ENCODE measurements at places on chromosomes 7 and 10.

DNA sequence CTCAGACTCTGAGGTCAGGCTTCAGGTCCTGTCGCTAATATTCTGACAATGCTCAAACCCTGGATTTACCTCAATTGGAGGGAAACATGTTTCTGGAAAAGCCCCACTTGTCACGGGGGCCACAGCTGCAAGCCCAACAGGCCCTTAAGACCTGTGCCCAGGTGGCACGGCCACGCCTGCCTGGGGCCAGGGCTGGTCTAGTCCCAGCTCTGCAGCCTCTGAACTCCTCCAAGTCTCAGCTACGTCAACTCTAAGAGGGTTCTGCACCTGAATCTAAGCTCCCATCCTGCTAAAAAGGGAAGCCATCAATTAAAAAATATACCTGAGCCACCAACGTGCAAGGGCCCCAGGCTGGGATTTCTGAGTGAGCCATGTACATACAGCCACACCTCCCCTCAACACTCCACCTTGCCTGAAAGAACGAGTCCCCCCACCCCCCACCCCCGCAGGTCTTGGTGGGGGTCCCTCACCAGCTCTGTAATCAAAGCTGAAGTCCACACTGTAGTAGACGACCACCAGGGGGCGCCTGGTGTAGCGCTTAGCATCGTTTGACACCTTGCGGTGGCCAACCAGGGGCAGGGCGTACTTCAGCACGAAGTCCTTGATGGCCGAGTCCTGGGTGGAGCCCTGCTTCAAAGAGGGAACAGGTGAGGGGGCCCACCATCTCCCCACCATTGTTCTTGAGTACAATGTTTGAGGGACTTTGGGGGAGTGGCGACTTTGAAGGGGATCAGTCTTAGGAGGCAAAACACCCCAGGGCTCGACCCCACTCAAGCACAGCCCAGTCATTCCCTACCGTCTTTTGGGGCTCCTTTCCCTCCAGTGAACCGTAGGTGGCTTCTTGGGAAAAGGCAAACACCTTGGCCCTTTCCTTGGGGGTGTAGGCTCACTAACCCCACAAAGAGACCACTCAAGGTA, 22.6 kb downstream of the PDIA4 start:
- DNase-seq: peak; percentile 84

DNA sequence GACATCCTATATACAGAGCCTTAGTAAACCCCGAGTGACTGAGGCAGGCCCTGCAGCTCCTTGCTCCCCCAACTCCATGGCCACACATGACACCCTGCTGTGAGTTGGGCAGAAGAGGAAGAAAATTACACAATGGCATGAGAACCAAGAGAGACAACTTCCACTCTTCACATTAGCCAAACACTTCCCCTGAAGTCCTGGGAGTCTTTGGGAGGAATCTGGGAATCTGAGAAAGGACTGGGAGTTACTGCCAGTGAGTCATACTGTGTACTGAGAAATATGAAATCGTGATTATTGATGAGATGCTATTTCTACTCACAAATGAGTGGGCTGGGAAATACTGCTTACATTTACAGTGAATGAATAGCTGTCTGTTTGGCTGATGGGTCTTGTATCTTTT, 116.6 kb downstream of the SPAG6 start:
- DNase-seq: no peak

DNA sequence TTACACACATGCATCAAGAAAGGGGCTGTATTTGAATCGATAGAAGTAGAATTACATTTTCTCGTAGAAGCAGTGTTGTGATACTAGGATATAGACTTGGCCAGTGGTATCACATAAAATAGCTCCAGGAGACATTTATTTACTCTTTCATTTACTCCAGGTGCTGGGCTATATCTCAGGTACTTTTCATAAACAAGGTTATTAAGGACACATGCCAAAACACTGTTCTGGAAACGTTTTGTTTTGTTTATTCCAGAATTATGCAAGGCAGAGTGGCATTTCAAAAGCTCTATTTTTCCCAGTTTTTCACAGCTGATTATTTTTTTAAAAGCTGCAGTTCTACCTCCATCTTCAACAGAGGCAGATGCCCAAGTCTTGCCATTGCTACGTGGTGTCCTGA, 37.8 kb upstream of the SEC61G start:
- no peak for DNase-seq

DNA sequence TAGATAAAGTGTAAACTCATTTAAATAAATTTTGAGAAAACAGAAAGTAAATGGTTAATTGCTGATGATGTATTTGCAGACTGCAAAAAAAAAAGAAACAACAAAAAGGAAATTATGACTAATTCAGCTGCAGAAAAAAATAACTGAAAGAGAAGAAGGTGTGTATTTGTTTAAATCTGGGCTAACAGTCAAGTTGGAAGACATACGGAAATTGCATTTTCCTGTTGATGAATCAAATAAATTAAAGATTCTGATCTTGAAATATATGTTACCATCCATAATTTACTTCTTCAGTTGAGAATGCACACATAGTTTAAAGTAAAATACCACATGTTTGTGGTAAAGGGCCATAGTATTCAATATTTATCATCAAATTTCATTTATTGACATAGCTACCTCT, 19.3 kb upstream of the ING3 start:
- DNase-seq: no peak

DNA sequence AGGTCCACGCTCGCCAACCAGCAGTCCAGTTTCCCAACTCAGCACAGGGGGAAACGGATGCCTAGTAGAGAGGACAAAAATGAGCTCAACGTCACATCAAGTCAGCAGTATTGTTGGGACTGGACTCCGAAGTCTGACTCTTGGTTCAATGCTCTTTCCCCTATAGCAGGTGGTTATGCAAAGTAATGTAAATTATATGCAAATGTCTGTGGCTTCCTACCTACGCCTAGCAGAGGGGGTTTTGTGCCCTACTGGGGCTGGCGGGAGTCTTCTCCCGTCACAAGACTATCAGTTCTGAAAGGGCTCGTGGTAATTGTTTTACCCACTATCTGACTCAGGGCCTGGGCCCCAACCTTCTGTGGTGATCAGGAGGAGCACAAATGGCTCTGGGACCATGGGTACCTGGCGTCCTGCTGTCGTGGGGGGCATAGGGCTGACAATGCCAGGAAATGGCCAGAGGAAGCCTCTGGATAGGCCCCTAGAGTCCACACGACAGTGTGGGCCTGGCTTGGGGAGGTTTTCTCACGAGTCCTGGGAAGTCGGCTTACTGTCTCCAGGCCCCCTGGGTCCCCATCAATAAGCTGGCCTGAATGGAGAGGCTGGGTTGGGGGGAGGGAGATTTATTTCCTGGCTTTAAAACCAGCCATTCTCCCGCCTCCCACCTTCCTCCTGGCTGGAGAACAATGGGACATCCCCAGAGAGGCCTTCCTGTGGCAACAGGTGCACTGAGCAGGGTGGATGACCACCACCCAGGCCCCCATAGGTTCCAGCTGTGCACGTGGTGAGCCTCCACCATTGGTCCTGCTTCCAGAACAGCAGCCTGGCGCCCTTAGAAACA, 41.8 kb downstream of the UNC5B start:
- no peak for DNase-seq

DNA sequence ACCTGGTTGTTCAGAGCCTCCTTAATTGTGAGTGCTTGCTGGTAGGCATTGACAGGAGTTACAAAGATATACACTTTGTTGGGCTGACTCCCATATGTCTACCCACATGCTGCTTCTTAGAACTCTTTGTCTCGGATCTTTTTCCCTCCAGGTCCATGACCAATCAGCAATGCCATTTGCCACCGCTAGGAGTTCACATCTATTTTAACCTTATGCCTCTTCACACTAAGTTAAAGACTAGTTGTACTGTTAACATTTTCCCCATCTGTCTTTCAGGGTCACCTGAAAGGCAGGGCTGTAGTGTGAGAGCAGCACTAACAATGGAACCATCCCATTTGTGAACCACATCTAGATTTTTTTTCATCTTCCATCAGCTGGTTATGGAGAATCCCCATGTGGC, 226.7 kb upstream of the NPY start:
- DNase-seq: no peak

GRCh38 chr7:6020371-6021286, 10.5 kb upstream of the ANKRD61 start:
- DNase-seq: peak; percentile 56

DNA sequence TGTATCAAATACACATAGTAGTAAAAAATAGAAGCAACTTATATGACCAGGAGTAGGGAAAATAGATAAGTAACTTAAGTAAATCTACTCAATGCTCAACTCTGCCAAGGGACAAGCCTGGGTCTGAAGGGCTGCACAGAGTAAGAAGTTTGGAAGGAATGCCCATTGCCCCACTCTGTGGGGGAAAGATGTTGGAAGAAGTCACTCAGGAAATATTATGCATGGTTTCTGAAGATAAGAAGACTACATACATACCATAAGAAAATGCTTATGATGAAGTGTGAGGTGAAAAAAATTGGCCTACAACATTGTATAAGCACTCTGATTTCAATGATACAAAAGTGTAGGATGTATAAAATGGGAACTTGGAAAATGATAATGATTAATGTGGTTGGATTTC, 54.0 kb downstream of the LAMB4 start:
- no peak for DNase-seq

DNA sequence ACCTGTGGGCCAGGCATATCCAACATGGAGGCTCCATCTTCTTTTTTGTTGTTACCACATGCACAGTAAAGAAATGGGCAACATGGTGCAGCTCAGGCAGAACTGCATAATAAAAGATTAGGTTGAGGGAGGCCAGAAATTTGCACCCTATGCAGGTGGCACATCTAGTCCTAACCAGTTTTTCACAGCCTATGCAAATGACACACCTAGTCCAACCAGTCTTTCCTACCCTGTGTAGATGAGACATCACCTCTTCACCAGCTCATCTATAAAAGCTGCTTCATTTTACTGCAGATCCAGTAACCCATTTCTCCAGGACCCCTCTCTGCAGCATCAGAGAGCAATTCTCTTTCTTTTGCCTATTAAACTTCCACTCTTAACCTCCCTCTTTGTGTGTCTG, 411.0 kb upstream of the PCDH15 start:
- DNase-seq: no peak

DNA sequence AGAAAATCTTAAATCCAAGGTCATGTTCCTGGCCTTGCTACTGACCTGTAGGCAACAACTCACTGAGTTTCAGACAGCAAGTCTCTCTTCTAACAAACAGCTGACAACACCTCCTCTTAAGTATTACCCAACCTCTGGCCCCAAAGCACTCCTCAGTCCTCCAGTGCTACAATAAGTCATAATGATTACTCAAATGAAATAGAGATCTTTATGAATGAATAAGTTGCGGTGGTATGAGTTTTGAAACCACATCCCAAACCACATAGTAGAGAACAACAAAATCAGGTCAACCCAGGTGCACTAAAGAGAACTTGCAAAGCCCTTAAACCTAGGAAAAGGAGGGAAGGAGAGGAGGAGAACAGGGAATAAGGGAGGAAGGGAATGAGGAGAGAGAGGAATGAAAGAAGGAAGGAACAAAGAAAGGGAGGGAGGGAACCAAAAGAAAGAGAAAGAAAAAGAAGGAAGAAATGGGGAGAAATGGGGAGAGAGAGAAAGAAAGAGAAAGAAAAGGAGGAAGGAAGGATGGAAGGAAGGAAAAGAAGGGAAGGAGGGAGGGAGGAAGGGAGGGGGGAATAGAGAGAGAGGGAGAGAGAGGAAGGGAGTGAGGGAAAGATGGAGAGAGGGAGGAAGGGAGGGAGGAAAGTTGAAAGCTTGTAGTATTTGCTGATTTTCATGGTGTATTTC, 142.8 kb upstream of the CALCR start:
- DNase-seq: no peak

DNA sequence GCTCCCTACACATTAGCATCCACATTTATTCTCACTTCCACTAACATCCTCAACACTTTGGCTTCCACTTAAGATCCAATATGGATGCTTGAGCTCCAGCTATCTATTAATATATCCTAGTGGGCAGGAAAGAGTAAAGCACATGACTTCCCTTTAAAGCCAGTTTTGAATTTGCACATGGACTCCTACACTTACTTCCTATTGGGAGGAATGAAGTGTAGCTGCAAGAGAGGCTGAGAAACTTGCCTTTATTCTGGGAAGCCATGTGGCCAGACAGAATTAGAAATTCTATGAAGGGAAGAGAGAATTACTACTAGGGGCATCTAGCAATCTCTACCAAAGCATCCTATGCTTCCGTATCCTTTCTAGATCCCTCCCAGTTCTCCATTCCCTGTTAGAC, 3.0 kb upstream of the TSPAN14 start:
- no peak for DNase-seq
